KBM-7 (cell line): ENCODE measurements at places on chromosomes 2 and 18.

GRCh38 chr2:39523308-39524044 is 86.4 kb upstream of the MAP4K3 start:
- DNase-seq: no peak

DNA sequence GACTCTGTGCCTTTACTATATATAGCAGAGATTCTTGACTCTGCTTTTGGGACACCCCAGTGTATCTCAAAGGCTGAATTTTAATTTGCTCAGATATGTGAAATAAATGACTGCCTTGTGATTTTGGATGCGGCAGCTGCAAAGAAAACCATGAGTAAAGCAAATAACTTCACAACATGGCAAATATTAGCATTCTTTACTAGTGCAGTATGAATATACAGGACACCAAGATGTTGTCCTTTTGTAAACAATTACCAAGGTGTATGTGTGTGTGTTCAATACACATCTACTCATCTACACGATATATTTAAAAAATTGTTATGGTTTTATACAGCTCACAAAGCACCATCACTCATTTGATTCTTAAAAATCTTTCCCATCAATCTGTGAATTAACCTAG is 70.6 kb upstream of the TCF4 start:
- no peak for DNase-seq

DNA sequence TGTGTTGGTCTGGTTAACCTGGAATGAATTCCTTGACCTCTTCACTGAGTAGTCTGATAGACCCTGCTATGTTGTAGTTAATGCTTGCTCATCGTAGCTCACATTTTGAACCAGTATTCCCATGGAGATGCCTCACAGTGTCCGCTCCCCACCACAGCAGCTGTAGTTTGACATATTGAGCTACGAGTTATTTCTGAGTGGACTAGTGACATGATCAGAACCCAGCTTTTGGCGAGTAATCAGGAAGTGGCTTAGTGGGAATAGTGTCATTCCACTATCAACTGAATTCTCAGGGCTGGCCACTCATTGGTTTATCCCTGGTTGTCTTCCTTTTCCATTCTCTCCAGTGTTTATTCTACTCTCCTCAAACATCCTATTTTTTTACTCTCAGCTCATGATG is 102.7 kb downstream of the MYO1B start:
- DNase-seq: no peak

DNA sequence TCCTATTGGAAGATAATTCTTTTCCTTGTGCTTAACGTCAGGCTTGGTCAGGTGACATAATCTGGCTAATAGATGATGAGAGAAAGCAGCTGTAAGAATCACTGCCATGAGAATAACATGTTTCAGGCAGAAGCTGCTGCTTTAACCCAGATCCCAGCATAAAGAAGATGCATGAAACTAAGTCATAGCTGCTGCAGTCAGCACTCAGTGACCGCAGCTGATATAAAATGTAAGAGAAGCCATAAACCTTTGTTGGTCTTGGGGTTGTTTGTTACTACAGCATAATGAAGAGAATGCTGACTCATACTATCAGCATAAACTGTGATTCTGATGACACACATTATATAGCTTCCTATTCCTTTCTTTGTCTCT is 274.3 kb upstream of the TRIB2 start:
- DNase-seq: no peak

DNA sequence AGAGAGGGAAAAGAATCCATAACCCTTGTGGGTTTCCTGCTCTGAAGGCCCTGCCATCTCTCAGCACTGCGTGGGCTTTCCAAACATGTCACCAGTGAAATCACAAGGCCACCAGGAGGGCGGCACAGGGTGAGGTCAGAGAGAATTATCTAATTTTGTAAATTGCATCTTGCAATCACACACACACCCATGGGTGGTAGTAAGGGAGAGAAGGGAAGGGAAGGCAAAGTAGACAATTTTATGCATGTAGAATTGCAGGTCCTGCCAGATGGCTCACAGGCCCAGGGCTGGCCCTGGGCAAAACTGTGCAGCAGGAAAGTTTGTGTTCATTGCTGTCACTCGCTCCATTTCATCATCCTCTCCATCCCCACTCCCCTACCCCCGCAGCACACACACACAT is 21.0 kb upstream of the ZBTB7C start:
- no peak for DNase-seq

DNA sequence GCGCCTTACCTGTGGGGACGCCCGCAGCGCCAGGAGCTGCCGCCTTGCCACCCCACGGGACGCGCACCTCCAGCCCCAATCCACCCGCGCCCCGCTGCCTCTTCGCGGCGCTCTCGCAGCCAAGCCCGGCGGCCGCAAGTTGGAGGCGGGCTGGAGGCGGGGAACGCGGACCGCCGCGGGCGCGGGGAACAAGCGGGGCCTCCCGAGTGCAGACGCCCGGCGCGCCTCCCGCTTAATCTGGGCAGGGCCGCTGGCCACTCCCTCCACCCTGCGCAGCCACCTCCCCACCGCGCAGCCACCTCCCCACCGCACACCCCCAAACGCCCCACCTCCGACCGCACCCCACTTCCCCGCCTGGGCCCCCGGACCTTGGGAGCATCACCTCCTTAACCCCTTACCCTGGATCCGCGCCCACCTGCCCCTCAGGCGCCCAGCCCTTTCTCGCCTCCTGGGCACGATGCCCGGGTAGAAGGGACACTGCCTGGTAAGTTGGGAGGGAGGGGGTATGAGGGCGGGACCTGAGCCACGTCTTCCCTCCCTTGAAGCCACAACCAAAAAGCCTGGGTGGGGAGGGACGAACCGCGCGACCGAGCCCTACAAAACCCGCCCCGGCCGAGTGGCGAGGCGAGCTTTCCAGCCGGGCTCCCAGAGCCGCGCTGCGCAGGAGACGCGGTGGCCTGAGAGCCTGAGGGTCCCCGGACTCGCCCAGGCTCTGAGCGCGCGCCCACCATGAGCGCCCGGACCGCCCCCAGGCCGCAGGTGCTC is at the start of the genes COL4A3 and COL4A4:
Gene COL4A3, plus strand, starts transcription at position 627 of the 765 bp plus-strand sequence. Its CDS starts 103 bp downstream, at position 730.
Gene COL4A4, minus strand, starts transcription at position 208 of the 765 bp plus-strand sequence. CDS start 16,722 bp downstream, outside the sequence.
- DNase-seq: no peak

DNA sequence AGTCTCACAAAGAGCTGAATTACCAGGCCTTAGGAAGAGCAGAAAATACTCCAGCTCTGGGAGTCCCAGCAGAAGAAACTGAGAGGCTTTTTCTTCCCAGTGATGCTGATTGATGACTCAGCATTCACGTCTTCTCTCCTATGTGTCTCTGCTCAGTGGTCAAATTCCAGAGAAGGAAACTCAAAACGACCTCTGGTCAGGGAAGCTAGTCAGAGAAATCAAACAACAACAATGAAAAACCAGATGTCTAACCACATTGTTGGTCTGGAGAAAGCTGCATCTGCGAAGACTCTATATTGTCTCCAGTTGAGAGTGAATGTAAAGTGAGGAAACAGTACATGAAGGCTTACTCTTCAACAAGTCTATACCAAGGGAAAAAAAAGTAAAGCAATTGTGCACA is 28.6 kb upstream of the CERS6 start:
- no peak for DNase-seq

- no peak for DNase-seq
Measured at GRCh38 chr2:118842661-118843482, 4.6 kb downstream of the EN1 start.

- DNase-seq: no peak
Measured at GRCh38 chr2:106068451-106068850, 125.7 kb downstream of the UXS1 start.
